ENCODE measurements at places on chromosomes 13 and 19.
A peak's percentile ranks its signal among the peaks of the same experiment; 100 is the strongest.

DNA sequence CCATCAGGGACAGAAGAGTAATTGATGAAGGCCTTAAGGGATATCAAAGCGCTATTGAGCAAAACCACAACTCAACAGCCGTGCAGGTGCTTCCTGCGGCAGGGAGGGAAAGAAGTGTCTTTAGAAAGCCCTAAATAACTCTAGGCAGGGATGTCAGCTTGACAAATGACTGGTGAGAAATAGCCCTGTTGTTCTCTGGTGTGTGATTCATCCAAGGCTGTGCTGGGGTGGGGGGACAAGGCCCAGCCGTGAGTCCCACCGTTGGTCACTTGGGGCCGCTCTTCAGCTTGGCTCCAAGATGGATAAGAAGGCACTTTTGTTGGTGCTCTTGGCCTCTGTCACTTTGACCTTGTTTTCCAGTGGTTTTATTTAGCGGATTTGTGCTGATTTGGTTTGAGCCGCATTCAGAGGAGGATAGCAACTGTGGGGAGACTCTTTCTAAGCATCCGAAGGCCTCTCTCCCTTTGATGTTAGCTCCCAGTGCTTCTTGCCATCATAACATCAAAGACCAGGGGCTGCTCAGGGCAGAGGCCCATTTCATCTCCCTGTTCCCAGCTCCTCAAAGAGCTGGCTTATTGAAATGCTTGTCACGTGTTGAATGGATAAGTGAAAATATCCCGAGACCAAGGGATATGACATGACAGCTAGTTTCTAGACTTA, 130.3 kb upstream of the SERP2 start:
- no peak for DNase-seq

DNA sequence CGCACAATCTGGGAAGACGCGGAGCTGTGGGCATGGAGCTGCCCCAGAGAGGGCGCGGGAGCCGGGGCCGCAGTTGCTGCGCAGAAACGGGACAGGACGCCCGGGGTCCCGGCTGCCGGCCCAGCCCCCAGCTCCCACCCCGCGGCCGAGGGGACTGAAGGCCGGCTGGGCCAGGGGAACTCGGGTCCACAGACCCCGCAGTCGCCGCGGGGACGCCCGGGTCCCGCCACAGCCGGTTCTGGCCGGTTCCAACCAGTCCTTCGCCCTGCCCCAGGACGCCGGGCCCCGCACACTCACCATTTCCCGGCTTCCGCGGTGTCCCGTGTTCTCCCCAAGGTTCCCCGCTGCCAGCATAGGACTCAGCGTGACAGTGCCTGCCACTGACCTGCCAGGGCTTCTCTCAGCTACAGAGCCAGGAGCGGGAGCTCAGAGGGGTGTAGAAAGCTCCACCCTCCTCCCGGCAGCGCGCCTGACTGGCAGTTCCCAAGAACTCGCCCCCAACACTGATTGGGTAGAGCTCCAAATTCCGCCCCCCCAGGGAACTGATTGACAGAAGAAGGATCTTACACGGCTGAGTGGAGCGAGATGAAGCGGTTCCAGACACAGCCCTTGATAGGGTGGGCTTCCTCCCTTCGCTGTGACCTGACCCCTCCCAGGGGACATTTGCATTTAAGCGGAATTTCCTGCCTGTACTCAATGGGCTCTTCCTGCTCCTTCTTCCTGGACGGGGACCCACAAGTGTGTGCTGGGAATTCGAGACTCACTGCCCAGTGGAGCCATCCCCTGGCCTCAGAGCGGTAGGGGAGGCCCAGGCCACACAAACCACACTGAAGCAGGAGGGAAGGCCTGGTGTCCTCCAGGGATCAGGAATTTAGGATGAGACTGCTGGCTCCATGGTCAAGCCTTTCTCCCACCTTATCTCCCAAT, at the start of gene ZNF442:
Gene ZNF442, minus strand, starts transcription at position 448 of the 927 bp plus-strand sequence. CDS start 2,052 bp downstream, outside the sequence.
- DNase-seq, result peak; percentile 73

DNA sequence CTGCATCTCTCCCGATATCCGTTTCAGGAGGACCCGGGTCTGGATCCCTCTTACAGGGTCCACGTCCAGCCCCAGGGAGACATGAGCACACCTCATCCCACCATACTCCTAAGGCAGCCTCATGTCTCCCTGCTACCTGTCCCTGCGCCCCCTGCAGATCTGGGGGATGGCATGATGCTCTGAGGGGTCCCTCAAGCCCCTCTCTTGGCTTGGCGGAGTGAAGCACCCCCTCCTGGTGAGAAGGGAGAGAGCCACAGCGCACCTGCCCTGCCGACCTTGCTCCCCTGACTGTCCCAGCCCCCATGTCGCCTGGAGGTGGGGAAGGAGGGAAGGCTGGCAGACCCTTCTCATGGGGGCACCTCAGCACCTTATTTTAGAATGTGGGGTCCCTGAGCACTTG, 21.5 kb upstream of the ARHGEF7 start:
- DNase-seq, result no peak

- peak; percentile 52 for DNase-seq
These were observed 36.4 kb downstream of the EPS15L1 start for GRCh38 chr19:16435238-16435917.

DNA sequence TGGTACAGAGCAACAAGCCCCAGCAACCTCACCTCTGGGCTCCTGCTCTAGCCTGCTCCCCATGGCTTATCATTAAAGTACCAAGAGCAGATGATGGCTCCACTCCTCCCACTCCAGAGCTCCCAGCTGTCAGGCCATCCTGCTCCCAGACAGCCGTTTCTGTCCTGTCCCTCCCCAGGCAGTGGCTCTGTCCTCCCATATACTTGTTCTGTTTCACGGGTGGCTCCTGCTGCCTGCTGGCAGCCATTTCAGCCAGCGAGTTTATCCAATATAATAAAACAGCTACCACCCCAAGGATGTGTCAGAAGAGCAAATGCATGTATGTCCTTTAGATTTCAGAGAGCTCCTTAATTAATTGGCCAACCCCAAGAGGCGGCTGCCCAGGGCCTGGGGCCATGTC, 79.4 kb upstream of the VSTM2B start:
- DNase-seq, result no peak

GRCh38 chr19:58584498-58585441, 11.6 kb upstream of the MZF1 start:
- no peak for DNase-seq

GRCh38 chr19:46073268-46073922, 32.6 kb upstream of the IGFL4 start:
- no peak for DNase-seq

GRCh38 chr13:101915331-101915730, 462.9 kb downstream of the ITGBL1 start:
- DNase-seq, result no peak

DNA sequence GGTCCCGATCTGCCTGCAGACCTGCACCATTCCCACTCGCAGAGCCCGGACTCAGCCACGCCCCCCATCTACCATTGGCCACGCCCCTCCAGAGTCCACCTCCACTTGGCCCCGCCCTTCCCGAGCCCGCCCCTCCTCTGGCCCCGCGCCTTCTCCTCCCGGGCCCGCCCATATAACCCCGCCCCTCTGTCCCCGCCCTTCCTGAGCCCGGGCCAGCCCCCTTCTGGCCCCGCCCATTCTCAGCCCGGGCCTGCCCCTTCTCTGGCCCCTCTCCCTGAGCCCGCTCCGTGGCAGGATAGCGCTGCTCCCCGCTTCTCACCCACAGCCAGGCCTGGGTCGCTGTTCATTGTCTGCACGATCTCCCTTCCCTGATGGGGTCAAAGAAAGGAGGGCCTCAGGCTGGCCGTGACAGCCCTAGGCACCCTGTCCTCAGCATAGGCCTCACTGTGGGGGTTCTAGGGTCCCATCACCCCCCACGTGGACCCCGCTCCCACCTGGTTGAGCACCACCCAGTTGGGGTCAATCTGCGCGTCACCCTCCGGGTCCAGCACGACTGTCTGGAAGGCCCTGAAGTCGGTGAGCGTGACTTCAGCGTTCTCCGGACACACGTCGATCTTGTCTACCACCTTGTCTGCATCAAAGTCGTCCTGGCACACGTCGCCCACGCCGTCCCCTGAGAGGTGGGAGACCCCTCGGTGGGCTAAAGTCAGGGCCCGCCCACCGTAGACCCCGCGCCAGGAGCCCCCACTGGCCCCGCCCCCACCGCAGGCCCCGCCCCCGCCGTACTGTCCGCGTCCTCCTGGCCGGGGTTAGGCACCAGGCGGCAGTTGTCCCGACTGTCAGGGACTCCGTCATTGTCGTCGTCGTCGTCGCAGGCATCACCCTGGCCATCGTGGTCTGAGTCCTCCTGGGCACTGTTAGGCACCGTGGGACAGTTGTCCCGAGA, 5.7 kb downstream of the COMP start:
- DNase-seq, result no peak

DNA sequence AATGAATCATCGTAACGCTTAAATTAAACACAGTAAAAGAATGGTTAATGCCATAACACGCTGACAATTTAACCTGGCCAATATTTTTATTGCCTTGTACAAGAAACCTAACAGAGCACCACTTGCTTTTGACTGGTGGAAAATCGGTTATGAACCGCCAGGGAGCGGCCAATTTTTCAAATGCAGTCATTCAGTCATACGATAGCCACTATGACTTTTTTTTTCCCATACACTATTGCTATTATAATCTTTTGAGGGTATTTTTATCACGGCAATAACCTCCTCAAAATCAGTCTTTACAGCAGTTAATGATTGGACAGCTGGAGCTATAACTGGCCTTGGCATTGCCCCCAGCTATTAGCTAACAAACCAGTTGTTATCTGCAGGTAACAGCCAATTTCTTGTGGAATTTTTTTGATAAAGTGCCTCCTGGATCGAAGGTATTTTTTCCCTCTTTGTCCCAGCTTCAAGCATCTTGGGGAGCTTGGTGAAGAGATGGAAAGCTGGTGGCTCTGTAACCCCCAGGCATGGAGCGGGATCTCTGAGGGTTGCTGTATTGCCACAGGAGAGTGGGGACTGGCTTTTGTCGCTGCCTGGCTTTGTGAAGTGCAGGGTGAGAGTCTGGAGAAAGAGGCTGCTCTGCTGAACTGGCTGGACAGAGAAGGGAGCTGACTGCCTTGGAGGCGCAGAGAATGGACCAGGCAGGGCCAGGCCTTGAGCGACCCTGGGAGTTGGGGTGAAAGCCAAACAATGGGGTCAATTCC, 198.4 kb upstream of the ZNF536 start:
- DNase-seq, result no peak

DNA sequence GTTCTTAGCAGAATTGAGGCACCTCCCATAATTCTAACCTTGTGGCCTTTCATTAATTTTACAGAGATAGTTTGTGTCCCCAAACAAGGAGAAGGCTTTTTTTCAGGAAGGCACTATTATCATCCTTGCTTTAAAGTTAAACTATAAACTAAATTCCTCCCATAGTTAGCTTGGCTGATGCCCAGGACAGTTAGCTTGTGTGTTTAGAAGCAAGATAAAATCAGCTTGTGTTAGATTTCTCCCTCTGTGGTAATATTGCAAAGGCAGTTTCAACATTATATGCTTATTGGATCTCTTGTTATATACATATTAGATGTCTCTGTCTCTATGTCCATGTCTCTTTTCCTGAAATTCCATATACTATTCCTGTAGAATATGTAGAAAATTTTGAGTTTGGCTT, 342.7 kb downstream of the TBC1D4 start:
- DNase-seq, result no peak

- no peak for DNase-seq
These were observed 11.5 kb downstream of the CIB3 start for GRCh38 chr19:16161840-16162239.

- DNase-seq, result no peak
These were observed 453.2 kb upstream of the ATXN8OS start for GRCh38 chr13:69654392-69654791.

- DNase-seq, result peak; percentile 89
These were observed 4.6 kb downstream of the MIDN start for GRCh38 chr19:1252821-1253513.

- DNase-seq, result no peak
These were observed 1017.4 kb downstream of the EFNB2 start for GRCh38 chr13:105518086-105518485.

- no peak for DNase-seq
These were observed 507.8 kb downstream of the TBC1D4 start for GRCh38 chr13:74973935-74974879.

DNA sequence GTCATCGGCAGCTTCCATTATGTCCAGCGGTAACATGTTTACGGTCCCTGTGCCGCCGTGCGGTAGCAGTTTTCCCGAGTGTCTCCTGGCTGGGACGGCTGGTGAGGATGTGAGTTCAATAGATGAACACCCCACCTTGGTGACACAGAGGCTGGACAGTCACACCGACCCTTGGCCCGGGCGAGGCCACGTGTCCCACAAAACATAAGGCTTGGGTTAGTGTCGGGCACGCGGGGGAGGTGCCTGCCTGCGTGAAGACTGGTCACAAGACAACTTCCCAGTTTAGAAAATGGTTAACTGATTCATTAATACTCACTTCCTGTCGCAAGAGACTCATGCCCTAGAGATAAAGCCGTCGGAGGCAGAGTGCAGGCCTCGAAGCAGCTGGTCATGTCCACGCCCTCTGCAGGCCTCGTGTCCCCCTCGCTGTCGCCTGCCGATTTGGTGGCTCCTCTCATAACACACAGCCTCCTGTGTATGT, 17.2 kb downstream of the RASA3 start:
- DNase-seq, result no peak

GRCh38 chr13:90702050-90702449, 645.4 kb upstream of the MIR17HG start:
- no peak for DNase-seq

DNA sequence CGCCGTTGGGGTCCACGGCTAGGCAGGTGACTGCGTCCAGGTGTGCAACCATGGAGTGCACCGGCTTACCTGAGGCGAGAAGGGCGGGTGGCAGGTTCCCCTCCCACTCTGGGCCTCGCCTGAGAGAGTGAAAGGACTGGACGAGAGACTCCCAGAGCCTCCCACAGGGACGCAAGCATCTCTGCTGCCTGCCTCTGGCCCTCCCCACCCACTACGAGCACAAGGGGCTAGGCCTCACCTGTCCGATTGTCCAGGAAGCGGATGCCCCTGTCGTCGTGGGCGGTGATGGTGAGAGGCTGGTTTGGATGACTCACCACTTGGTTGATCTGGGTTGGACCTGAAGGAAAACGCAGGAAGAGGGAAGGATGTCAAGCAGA, 5.1 kb upstream of the PRKD2 start:
- DNase-seq, result no peak

DNA sequence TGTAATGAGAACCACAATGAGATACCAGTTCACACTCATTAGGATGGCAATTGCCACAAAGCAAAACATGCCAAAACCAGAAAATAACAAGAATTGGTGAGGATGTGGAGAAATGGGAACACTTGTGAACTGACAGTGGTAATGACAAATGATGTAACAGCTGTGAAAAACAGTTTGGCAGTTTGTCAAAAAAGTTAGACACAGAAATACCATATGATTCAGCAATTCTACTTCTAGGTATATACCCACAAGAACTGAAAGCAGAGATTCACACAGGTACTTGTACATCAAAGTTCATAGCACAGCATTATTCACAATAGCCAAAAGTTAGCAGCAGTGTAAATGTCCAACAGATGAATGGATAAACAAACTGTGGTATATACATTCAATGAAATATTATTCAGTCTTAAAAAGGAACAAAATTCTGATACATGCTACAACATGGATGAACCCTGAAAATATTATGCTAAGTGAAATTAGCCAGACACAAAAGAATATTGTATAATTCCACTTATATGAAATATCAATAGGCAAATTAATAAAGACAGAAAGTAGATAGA, 96.5 kb downstream of the UGGT2 start:
- DNase-seq, result no peak

- no peak for DNase-seq
These were observed 18.3 kb downstream of the FBXO27 start for GRCh38 chr19:39014037-39014436.

GRCh38 chr13:85383291-85383690, 415.9 kb downstream of the SLITRK6 start:
- DNase-seq, result no peak

GRCh38 chr13:52158629-52159158, 703 bp downstream of the NEK3 start:
- no peak for DNase-seq

- DNase-seq, result no peak
These were observed 54.1 kb upstream of the RFXAP start for GRCh38 chr13:36764957-36765356.
